ENCODE measurements at places on chromosomes 2 and 18.

DNA sequence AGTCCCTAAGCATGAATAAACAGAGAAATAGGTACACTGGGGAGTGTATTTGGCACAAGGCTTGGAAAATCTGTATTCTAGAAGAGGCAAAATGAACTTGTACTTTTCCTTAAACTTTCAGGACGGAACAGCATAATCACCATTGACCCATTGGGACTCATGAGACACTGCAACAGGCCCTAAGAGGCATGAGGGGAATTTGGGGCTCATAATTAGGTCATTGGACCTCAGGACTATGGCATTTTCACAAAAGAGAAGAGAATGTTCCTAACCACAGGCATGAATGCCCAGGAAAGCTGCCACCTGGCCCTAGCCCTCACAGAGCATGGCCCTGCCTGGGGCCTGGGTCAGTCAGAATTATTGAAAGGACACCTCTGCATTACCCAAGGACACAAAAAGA is 67.9 kb upstream of the PIK3C3 start:
- no peak for DNase-seq

DNA sequence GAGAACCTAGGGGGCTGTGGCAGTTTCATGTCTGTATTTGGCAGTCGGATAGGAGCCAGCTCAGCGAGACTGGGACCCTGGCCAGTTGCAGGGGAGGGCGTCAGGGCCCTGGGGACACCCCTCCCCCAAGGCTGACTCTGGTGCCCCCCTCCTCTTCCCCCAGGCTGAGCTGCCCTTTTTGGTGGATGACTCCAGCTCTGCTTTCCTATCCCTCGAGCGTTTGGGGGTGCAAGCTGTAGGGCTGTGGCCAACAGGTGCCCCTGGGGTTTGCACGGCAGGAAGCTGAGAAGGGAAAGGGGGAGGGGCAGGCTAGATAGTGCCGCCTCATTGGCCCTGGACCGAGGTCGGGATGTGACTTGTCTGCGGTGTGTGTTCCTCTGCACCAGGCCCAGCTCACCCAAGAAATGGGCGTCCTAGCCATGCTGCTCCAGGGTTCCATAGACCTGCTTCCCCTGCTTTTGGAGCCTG is 26.4 kb downstream of the SPEG start:
- no peak for DNase-seq

GRCh38 chr2:48221846-48222516 is 308.0 kb upstream of the STON1 start:
- DNase-seq, result no peak

DNA sequence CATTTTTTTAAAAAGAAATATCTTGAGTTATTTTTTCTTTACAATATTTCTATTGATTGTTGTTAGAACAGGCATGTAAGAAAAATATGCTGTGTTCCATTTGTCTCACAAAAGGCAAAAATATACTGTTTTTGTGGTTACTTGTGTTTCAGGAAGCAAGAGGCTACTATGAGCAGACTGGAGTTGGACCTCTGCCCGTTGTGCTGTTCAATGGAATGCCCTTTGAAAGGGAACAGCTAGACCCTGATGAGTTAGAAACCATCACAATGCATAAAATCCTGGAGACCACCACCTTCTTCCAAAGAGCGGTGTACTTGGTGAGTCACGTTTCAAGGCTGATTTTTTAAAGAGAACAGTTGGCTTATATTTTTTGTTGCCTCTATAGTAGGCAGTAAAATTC is 54.7 kb downstream of the UGGT1 start:
- no peak for DNase-seq

- DNase-seq, result no peak
Observed at GRCh38 chr18:3233433-3234168, 13.8 kb upstream of the MYOM1 start.

- no peak for DNase-seq
Observed at GRCh38 chr2:152617456-152618192, 99.6 kb downstream of the PRPF40A start.

DNA sequence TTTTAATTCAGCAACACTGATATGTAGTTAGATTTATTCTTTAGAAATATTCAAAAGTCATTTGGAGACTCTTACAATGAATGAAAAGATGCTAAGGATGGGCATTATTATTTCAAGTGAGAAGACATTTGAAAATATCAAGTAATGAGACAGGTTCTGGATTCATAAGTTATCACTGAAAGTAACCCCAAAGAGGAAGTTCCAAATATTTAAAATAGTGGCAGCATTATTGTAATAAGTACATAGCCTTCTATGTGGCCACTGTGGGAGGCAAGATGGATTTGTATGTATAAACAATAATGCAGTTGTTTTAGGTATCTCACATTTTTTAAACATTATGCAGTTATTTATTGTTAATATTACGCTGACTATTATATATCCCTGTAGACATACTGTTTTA is 29.7 kb downstream of the ZC3H6 start:
- no peak for DNase-seq

GRCh38 chr18:45916302-45916701 is 50.8 kb downstream of the EPG5 start:
- DNase-seq, result no peak

GRCh38 chr2:178455947-178456346 is 4.8 kb downstream of the PJVK start:
- DNase-seq, result no peak
